ENCODE measurements at places on chromosomes 1 and 21.

DNA sequence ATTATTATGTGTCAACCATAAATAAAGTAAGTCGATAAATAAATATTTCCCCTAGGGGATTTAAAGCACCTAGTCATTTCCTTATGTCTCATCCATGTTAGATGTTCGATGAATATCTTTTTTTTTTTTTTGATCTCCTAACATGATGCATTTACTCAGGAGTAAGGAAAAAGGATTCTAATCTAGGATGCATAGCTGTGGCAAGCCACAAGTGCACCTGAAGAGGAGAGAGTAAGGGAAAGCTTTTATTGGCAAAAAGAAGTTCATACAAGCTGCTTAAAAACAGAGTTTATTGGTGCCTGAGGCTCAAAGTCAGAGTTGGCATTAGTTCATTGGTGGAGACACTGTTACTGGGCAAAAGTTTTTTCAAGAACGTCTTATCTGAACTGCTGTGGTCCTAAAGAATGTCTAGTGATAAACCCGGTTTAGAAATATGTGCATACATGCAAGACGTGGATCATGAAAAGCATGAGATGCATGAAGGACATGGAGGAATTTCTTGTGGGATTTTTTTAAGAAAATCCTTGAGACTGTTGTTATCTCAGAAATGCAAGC is 51.7 kb downstream of the SWT1 start:
- DNase-seq: no peak

GRCh38 chr1:180945151-180945550 is 32.5 kb downstream of the KIAA1614 start:
- no peak for DNase-seq

DNA sequence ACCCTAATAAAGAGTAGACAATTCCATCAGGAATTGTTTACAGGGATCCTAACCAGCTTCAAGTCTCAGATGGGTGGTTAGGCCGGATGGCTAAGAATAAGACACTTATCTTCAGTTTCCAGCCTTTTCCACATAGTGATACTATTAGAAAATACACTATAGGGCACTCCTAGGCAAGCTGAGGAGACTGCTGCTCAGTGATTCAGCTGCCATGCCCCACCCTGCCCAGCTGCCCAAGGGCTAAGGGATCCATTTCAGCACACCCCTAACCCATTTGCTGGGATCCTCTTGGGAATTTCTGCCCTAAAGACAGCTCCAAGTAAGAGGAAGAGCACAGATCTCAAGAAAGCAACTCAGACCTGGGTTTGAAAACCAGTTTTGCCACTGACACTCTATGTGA is 31.9 kb downstream of the PLPP3 start:
- no peak for DNase-seq

DNA sequence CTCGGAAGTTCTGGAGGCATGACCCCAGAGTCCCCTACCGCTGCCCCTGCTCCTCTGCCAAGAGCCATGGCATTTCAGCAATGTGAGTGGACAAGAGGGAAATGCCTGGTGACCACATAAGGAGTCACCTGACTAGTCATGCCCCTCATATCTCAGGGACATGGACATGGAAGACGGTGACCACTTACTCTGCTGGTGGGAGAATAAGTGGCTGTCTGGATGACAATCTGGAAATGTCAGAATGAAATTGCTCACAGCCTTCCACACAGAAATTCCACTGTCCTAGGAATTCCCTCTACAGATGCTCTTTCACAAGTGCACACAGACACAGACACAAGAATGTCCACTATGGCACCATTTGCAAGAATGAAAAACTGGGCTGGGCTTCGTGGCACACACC is 24.3 kb upstream of the PLEKHG5 start:
- no peak for DNase-seq

DNA sequence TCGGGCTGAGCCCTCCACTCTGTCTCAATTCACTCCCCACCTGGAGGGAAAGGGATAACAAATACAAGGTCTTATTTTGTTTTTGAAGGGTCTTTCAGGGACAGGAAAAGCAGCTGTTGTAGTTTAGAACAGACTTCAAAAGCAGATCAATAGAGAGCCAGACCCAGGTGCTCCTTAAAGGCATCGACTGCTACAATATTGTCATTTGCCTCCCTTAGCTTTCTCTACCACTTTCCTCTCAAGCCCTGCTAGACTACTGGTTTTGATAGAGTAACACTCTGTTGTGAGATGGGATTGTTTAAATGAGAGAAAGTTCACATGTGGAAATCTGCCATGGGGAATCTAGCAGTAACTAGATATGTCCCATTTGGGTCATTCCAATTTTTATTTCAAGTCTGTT is 24.0 kb downstream of the RGS7 start:
- DNase-seq: no peak

GRCh38 chr1:66074147-66074546 is 281.5 kb downstream of the PDE4B start:
- no peak for DNase-seq

DNA sequence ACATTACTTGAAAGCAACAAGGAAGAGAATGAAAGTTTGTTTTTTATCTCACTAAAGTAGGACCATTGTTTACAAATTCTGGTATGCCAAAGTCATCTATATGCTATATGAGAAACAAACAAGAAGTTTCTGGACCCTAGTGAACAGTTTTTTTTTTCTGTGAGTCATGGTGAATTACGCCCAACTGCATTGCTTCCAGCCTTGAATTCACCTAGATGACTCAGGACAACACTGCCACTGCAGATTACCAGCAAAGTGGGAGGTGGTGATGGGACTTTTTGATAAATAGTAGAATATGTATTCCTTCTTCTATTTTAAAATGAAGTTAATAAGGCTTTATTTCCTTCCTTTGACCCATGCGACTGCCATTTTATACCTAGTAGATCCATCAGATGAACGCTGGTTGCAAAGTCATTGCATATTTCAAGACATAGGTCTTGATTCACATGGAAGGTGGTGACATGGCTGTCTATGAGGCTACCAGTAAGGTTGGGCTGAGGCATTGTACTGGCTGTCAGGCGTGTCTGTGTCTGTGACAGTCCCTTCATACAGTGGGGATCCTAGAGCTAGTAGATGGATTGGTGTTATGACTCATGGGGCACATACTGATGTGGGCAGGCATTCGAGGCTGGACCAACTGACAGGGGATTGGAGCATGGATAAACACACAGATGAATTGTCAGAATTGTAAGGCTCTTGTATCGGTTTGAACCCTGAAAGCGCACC is 49.1 kb upstream of the APOBEC4 start:
- DNase-seq: no peak

GRCh38 chr1:63880958-63881576 is 107.2 kb downstream of the ROR1 start:
- DNase-seq: no peak

DNA sequence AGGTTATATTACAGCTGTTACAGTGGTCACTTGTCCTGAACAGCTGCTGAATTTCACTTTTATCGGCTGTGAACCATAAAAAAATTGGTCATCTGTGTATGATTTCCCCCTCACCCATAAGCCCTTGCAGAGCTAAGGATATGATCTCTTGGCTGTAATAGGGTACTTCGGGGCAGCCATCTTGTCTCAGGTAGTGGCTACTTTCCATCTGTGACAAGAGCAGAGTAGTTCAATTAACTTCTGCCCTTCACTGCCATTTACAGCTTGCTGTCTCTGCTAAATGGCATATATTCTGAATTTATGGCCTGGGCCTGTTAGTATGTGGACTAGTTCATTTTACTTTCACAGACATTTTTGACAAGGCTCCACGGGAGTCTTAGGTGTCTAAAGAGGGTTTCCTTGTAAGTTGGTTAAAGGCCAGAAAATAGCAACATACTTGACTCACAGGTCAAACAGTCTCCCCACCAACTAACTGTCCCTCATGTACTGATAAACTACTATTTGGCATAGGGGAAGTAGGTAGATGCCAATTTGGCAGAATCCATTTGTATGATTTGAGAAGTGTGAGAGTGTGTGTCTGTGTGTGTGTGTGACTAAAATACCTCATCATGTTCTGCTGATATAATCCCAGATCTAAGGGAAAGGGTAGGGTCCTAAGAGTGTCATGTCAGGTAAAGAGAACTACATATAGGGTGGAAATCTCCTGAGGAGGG is 151.6 kb downstream of the KCTD3 start:
- DNase-seq: no peak

GRCh38 chr1:227182012-227182411 is 136.3 kb downstream of the CDC42BPA start:
- no peak for DNase-seq

DNA sequence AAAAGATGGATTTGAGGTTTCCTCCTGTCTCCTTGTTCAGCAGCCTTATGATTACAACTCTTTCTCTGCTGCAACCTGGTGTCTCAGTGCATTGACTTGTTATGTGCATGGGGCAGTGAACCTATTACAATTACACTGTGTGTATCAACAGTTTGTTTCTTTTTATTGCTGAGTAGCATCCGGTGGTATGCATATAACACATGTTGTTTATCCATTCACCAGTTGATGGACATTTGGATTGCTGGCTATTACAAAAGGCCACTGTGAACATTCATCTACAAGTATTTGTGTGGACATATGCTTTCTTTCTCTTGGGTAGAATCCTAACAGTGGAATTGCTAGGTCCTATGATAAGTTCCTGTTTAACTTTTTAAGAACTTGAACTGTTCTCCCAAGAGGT is 65.9 kb downstream of the FMO4 start:
- DNase-seq: no peak

- no peak for DNase-seq
Observed at GRCh38 chr1:162284206-162284955, 92.3 kb downstream of the SPATA46 start.

DNA sequence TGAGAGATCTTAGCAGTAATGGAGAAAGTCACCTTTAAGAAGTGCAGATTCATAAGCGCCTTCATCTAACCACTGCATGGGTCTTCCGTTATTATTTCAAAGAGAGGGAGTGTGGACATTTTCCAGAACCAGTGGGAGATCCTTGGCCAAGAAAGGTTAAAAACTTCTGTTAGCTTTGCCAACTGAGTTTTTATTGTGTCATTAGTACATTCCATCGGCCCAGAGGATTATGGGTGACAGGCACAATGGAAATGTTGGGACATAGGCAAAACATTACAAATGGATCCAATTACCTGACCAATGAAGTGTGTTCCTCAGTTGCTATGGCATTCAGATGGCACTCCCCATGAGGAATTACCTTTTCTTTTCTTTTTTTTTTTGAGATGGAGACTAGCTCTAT is 115.5 kb downstream of the PPIAL4G start:
- DNase-seq: no peak

DNA sequence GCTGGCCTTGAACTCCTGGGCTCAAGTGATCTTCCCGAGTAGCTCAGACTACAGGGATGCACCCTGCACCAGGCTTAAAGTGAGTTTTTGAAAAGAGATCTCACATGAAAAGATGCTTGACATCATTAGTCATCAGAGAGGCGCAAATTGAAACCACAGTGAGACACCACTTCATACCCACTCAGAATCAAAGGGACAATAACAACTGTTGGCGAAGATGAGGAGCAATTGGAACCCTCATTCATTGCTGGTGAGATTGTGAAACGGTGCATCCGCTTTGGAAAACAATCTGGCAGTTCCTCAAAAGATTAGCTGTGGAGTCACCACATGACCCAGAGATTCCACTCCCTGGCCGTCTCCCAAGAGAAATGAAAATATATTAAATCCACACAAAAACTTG is 122.3 kb downstream of the PGBD5 start:
- no peak for DNase-seq

DNA sequence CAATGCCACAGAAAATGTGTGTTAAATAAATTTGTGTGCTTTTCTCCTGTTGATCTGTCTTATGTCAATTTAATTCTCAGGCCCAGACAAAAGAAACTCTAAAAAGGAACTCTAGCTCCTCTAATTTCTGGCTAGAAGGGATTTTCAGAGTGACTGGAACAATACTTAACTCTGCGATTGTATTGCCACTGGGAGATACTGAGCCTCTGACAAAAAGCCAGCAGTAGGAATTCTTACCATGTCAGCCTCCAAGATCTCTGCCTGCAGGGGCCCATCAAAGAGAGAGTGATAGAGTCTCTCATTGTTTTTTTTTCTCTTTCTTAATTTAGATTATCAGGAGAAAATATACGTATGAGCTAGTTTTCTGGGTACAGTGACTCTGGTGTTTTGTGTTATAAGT is 1165.7 kb downstream of the BRINP3 start:
- no peak for DNase-seq

GRCh38 chr21:46416551-46416950 is 42.1 kb upstream of the DIP2A start:
- DNase-seq: no peak
